ENCODE measurements at places on chromosomes 7 and 10. TPM values are rescaled to one million over a fixed set of nuclear protein-coding genes. Genes with fewer than 3 reads are reported as not detected.

DNA sequence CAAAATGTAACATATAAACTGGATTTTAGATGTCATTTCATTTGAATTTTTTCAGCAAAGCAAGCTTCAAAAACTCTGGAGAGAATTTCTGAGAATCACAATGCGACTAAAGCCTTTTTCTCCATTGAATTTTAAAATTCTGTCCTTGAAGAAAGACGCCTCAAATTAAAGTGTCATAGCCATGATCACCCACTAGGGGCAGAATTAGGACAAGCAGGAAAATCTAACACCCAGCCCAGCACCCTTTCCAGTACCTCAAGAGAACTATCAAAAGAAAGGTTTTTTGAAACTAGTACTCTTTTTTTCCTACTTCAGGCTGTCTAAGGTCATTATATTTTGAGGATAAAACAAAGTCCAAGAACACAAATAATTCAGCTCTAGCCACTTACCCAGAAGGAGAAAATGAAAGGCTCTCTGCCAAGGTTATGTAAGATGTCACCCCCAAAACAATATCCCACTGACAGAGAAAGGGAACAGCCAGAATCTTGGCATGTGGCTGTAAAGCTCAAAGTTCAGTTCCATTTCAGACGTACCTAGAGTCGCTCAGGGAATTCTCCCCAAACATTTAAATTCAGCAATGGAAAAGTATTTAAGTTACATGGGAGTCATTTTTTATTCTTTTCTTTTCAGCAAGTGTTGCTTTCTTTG, 299.4 kb downstream of the SNX13 start:
- H3K27me3 ChIP-seq, result no peaks in the 10 kb centered on the region
- no peaks in the 10 kb centered on the region for H3K36me3 ChIP-seq
- H3K4me1 ChIP-seq, result no peaks in the 10 kb centered on the region

DNA sequence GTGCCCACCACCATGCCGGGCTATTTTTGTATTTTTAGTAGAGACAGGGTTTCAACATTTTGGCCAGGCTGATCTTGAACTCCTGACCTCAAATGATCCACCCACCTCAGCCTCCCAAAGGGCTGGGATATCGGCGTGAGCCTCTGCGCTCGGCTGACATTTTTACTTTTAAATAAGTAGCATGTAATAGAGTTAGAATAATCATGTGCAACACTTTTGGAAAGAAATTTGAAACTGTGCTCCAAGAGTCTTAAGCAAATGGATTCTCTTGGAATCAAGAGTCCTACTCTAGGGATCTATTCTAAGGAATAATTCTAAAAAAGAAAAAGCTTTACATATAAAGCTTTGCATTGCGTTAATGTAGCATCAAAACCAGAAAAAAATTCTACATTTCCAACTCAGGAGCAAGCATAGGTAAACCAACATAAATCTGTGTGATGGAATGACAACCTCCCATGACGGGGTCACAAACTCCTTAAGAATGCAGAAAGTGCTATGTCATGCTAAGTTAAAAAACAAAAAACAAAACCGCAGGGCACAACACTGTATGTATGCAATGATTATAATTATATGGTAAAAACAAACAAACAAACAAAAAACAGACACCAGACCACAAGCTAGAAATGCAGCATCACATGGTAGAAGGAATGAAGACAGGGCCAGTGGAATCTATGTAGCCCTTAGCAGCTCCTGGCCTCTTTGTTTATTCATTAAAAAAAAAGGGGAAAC, 98.7 kb downstream of the RNF216 start:
- no peak overlapping the region for H3K4me3 ChIP-seq
- no peaks in the 10 kb centered on the region for H3K27me3 ChIP-seq
- H3K27ac ChIP-seq, result no peak overlapping the region
- DNase-seq, result no peak

- H3K27ac ChIP-seq, result no peak overlapping the region
- peak; percentile 69 for DNase-seq
- H3K27me3 ChIP-seq, result no peaks in the 10 kb centered on the region
- 0 out of 2 replicates have a peak, but pooled peaks cover 3% of the 10 kb centered on the region for H3K4me1 ChIP-seq
- no peaks in the 10 kb centered on the region for H3K36me3 ChIP-seq
- H3K4me3 ChIP-seq, result no peak overlapping the region
Measured at GRCh38 chr10:119750391-119751230, 24.8 kb downstream of the INPP5F start.

- H3K4me1 ChIP-seq, result no peaks in the 10 kb centered on the region
- H3K27me3 ChIP-seq, result no peaks in the 10 kb centered on the region
- no peak overlapping the region for H3K4me3 ChIP-seq
- no peak for DNase-seq
- H3K36me3 ChIP-seq, result peaks cover 56% of the 10 kb centered on the region
- no peak overlapping the region for H3K27ac ChIP-seq
Measured at GRCh38 chr10:98431016-98431415, 15.7 kb downstream of the HPS1 start.

GRCh38 chr7:112086496-112087254, 119.5 kb downstream of the DOCK4 start:
- H3K4me1 ChIP-seq, result no peaks in the 10 kb centered on the region
- H3K36me3 ChIP-seq, result no peaks in the 10 kb centered on the region
- H3K27me3 ChIP-seq, result no peaks in the 10 kb centered on the region

DNA sequence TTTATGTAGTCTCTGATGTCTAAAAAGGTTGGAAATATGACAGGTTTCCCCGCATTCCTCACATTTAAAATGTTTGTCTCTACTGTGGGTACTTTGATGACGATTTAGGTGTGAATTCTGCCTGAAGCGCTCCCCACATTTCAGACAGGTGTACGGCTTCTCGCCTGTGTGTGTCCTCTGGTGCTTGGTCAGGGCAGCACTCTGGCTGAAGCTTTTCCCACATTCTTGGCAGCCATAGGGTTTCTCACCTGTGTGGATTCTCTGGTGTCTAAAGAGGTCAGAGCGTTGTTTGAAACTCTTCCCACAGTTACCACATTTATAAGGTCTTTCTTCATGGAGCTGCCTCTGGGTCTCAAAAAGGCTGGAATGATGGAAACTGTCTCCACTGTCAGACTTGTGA, 6.3 kb downstream of the ZNF394 start:
- no peak overlapping the region for H3K4me3 ChIP-seq
- peaks cover 4% of the 10 kb centered on the region for H3K4me1 ChIP-seq
- DNase-seq, result no peak
- H3K27me3 ChIP-seq, result no peaks in the 10 kb centered on the region

- no peaks in the 10 kb centered on the region for H3K36me3 ChIP-seq
- no peaks in the 10 kb centered on the region for H3K27me3 ChIP-seq
- no peak overlapping the region for H3K4me3 ChIP-seq
- no peak overlapping the region for H3K27ac ChIP-seq
- DNase-seq, result no peak
- peaks cover 4% of the 10 kb centered on the region for H3K4me1 ChIP-seq
Measured at GRCh38 chr10:124376411-124376810, 42.3 kb downstream of the OAT start.

- no peaks in the 10 kb centered on the region for H3K4me1 ChIP-seq
- H3K36me3 ChIP-seq, result no peaks in the 10 kb centered on the region
Measured at GRCh38 chr10:129769381-129770116, 194.5 kb downstream of the EBF3 start.

- H3K27ac ChIP-seq, result no peak overlapping the region
- no peak overlapping the region for H3K4me3 ChIP-seq
- H3K36me3 ChIP-seq, result no peaks in the 10 kb centered on the region
- H3K4me1 ChIP-seq, result no peaks in the 10 kb centered on the region
- H3K27me3 ChIP-seq, result peaks cover 32% of the 10 kb centered on the region
Measured at GRCh38 chr7:36358589-36358988, 31.1 kb upstream of the ANLN start.

DNA sequence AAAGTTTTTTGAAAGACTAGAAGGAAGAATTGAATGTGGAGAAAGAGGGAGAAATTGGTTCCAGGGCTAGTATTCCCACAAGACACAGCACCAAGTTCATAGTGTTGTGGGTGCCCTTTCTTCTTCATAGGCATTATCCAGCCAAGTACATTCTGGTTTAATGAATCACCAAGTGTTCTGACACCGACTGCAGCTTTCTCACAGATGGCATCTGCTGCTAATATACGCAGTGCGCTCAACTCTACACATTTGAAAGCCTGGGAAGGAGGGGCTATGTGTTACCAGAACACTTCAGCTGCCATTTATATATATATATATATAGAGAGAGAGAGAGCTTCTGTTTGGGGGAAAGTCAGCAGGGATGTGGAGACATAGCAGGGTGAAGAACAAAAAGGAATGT, 1168.4 kb downstream of the GATA3 start:
- H3K36me3 ChIP-seq, result no peaks in the 10 kb centered on the region
- H3K4me3 ChIP-seq, result no peak overlapping the region
- H3K4me1 ChIP-seq, result no peaks in the 10 kb centered on the region
- DNase-seq, result no peak

The SSC4D gene
- 11.8 TPM for total RNA-seq

DNA sequence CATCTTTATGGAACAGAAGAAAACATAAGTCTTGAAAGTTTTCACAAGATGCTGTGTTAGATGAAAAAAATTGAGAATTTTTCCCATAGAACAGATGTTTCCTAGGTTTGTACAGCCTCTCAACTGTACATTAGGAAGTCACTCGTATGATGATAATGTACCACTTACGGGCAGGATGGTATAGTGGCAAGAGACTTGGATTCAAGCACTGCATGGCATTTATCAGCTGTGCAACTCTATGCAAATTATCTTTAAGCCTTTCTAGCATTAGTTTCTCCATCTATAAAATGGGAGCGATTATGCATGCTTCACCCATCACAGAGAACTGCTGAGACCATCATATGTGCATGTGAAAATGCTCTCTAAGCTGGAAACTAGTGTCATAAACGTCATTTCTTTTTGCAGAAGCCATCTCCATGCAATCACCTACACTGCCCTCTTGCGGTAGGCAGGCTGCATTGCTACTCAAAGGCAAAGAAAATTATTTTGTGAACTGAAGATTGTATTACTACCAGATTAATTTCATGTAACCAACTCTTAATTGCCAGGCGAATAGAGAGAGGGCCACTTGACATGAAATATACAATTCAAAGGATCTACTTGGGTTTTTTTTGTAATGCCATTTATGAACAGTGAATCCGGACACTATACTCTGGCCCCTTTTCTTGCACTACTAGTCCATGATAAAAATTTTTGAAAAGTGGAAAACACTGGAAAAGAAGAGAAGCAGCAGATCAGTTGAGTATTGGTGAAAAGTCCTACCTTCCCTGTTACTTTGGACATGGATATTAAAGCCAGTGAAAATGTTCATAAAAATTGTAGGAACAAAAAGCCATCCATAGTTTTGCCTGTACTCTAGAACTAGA, 102.3 kb downstream of the JAZF1 start:
- H3K27me3 ChIP-seq, result no peaks in the 10 kb centered on the region
- DNase-seq, result no peak
- no peaks in the 10 kb centered on the region for H3K36me3 ChIP-seq
- no peaks in the 10 kb centered on the region for H3K4me1 ChIP-seq

The NEURL1 gene
- total RNA-seq, result 0.73 TPM

GRCh38 chr10:75538144-75538543, 106.7 kb downstream of the LRMDA start:
- H3K36me3 ChIP-seq, result no peaks in the 10 kb centered on the region
- no peak overlapping the region for H3K27ac ChIP-seq
- H3K4me1 ChIP-seq, result peaks cover 11% of the 10 kb centered on the region
- no peaks in the 10 kb centered on the region for H3K27me3 ChIP-seq
- no peak overlapping the region for H3K4me3 ChIP-seq

- H3K27ac ChIP-seq, result no peak overlapping the region
- H3K27me3 ChIP-seq, result no peaks in the 10 kb centered on the region
- no peak for DNase-seq
Measured at GRCh38 chr7:23864973-23865372, 155.0 kb downstream of the STK31 start.
